ENCODE measurements at places on chromosomes 5 and 9.

GRCh38 chr5:153439130-153439529 is 51.3 kb upstream of the GRIA1 start:
- DNase-seq, result no peak

- DNase-seq, result no peak
These were observed 84.3 kb upstream of the CACNA1B start for GRCh38 chr9:137793196-137793841.

GRCh38 chr9:5425006-5425628 is 12.6 kb downstream of the PLGRKT start:
- peak; percentile 42 for DNase-seq

GRCh38 chr9:114616684-114617520 is 5.8 kb downstream of the TMEM268 start:
- no peak for DNase-seq

DNA sequence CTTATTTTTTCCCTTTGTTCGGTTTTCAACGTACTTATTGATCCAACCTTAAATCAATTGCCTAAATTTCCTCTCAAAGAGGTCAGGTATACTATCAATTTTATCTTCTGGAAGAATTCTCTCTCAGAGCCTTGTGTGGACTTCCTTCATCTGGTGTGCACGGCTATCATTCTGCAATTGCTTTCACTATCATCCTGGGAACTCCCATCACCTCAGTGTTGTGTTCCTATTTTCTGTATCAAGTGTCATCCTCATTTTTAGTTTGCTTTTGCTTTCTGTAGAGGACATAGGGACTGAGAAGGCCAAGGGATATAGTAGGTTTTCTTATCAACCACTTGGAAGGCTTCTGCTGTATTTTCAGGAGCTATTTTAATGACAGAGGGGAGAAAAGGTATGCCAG is 11.3 kb downstream of the STOM start:
- DNase-seq, result no peak

- DNase-seq, result no peak
These were observed 1.6 kb downstream of the PKD2L2 start for GRCh38 chr5:137890845-137891244.

GRCh38 chr5:18961234-18961633 is 1026.8 kb downstream of the CDH18 start:
- DNase-seq, result no peak

- no peak for DNase-seq
These were observed 34.4 kb upstream of the ATP6V1G1 start for GRCh38 chr9:114553202-114553601.

DNA sequence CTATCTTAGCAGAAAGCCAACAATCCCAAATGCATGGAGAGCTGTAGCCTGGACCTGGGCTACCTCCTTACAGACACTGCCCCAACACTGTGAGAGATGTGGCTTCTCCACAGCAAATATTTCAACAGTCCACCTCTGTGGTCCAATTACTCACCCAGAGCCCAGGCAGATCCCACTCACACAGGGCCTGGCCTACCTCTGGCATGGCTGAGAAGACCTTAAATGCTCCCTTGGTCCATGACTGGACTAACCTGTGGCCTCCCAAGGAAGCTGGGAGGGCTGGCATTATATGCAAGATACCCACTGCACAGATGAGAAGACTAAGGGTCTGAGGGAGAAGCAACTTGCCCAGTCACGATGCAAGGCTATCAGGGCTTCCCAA is 22.8 kb upstream of the SLC25A51 start:
- DNase-seq, result no peak

- DNase-seq, result peak; percentile 31
These were observed 31.2 kb downstream of the NR3C1 start for GRCh38 chr5:143372187-143372829.

DNA sequence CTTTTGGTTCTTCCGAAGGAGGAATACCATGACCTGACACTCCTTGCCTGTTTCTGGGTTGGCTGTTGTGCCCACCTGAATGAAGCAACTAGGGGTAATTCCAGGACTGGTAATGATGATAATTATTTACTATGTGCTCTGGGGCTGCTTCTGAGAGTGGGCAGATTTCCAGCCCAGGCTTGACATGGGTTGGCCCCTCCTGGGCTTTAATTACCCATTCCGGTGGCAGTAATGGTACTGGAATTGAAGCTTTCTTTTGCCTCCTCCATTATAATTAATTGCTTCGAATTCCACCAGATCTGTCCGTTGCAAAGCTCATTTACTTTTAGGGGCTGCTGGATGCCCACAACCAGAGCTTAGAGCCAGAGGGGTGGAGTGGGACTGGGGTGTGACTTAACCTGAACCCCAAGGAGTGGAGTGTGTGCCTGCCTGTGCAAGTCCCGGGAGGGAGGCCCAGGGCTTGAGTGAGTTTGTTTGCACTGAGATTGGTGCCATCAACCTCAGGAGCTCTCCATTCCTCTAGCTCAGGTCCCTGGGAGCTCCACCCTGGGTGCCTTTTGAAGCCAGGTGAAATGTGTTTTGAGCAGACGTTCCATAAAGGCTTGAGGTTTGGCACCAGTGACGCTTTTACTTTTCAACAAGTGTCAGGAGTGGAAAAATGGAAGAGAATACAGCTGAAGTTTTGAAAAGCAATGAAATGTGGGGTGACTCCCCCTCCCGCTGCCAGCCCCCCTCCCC is 214.6 kb downstream of the PDZD2 start:
- DNase-seq, result no peak

DNA sequence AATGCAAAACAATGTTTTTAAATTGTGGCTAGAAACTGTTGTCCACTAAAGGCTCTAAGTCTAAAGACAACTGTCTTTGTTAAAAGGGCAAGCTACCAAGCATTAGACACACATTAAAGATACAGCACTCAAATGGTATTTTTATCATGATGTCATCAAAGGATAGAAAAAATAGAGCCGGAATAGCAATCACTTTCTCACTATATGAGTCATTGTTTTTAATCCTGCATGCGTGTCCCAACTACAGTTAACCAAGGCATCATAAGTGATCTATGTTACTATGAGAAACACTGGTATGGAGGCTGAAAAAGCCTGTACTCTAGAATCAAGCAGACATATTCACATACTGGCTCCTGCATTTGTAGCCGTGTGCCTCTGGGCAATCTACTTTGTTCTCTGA is 1.9 kb upstream of the PJA2 start:
- DNase-seq, result peak; percentile 94

DNA sequence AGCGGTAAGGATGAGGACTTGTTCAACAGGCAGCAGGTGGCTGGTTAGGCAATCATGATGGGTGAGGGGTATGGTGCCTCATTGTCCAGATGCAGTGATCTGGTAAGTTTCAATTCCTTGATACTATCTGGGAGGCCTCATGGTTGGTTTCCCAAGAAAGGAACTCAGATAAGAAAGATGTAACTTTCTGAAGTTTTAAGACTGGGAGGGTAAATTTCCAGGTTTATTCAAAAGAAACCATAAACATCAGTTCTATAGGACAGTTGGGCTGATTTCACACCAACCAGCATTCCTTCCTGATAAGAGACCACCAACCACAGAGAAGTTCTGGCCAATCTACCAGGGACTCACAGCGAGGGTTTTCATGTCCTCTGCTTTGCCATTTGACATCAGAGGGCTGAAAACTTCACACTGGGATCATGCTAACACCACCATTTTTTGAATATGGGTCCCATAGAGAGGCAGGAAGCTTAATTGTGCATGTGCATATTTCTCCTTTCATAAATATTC is 773 bp upstream of the AGGF1 start:
- no peak for DNase-seq

DNA sequence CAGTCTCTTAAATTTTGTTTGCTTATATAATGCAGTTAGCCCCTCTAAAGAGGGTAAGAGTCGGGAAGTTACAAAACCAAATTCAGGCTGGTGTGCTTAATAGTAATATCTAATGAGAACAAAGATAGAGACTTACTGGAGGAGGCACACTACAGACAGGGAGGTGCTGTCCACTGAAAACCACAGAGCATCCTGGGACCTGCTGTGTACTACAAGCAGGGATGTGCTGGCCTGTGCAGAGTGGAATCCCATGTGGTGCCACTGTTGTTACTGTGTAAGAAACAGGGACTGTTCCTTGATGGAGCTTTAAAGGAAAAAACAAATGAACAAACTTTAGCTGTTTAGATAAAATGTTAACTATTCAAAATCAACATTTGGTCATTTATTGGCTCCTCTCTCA is 42.4 kb downstream of the RNF38 start:
- DNase-seq, result no peak

DNA sequence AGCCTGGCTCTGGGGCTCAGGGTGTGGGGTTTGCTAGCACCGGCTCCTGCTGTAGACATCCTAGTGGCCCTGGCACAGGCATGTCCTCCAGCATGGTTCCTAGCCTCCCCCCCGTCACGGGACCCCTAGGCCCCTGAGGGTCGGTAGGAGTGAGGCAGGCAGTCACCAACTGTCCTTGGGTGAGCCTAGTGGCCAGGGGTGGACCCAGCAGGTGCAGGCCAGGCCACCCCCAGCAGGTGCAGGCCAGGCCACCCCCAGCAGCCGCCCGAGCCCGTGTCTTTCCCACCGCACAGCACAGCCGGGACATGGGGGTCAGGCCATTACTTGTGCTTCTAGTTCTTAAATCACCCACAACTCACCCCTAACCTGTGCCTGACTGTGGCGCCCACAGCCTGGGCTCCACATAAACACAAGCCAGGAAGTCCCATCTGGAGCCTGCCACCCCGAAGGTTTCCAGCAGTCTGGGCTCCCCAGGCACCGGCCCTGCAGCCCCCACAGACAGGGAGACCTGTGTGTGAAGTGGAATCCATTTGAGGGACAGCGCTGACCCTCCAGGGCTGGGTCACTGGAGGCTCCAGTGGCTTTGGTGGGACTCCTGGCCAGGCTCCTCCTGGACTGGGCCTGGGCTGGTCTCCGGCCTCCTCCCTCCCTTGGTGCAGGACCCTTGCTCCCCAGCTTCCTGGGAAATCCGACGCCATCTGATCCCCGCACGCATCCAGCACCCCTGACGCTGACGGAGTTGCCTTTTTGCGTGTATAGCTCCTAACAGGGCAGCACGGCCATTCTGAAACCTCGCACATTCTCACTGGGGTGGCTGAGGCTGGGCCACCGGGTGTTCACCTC is 114.1 kb upstream of the LPCAT1 start:
- DNase-seq, result no peak

- DNase-seq, result peak; percentile 69
These were observed 65.7 kb downstream of the IRX2 start for GRCh38 chr5:2685651-2686272.

DNA sequence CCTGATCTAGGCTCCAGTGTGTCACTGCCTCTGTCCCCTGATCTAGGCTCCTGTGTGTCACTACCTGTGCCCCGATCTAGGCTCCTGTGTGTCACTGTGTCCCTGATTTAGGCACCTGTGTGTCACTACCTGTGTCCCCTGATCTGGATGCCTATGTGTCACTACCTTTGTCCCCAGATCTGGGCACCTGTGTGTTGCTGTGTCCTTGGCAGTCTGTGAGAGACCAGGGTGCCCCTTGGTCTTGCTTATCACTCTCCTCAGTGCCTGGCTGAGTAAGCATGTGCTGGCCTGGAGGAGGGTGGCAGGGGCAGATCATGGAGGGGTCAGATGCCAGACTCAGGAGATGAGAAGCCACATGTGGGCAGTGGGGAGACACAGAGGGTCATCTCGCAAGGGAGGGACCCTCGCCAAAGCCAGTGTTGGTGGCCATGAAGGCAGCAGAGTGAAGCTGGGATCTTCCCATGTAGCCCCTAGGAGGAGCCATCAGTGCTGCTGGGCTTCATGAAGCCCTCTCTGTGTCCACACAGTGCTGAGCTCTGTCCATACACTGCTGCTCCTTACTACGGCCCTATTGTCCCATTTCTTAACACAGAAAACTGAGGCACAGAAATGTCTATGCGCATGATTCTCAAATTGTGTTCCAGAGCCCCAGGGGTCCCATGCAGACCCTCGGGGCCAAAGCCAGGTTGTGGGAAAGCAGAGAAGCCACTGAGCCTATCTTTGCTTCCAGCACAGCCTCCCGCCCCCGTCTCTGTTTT is 15.5 kb downstream of the OLFML2A start:
- no peak for DNase-seq

GRCh38 chr5:8340739-8341344 is 471.9 kb downstream of the MTRR start:
- DNase-seq, result peak; percentile 44

DNA sequence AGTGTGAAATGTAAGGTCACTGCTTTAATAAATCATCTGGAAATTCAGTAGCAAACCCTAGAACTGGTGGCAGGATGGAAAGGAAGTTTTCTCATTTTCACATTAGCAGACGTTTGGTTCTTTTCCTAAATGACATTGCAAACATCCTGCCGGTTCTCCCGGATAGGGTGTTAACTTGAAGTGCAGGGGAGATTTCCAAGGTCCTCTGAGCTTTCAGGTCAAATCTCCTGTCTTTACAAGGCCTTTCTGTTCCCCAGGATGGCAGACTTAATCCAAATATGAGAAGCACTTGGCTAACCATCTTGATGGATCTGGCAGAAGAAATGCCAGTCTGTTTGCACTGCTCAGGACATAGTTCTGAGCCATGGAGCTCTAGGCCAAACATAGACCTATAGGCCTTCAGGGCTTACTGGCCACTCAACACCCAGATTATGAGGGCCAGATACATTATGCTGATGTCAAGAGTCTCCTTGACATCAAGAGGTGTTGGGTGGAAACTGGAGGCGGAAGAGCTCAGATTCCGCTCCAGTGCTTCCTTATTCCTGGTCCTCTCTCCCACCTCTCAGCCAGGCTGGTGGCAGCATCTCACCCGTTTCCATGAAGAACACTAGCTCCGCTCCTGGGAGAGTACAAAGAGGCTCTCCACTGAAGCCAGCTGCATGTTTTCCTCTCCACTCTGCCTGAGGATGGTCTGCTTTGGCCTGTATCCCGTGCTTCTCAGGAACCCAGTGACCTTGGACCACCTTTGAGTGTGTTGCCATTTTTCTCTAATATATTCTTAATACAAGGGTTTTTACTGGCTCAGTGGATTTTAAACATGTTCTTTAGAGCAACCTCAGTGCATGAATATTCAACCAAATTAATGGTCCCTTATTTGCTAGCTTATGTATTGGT is 61.0 kb downstream of the RALGPS1 start:
- no peak for DNase-seq

DNA sequence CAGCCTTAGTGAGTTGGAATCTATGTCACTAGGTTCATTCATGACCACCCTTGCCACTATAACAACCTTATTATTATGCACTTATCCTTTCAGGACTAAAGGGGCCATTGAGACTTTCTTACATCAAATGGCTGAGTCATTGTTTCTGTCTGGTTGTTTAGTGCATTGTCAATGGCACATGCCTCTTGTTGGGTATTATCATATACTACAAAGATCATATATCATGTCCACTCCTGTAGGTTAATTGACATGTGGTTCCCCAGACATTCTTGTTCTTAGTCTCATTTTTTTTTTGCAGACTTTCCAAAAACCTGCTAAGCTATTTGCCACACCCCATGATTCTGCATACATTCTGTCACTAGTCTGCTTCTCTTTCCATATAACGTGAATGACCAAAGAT is 66.7 kb upstream of the PRDM9 start:
- no peak for DNase-seq

GRCh38 chr9:124126648-124127646 is 115.4 kb downstream of the LHX2 start:
- peak; percentile 74 for DNase-seq

DNA sequence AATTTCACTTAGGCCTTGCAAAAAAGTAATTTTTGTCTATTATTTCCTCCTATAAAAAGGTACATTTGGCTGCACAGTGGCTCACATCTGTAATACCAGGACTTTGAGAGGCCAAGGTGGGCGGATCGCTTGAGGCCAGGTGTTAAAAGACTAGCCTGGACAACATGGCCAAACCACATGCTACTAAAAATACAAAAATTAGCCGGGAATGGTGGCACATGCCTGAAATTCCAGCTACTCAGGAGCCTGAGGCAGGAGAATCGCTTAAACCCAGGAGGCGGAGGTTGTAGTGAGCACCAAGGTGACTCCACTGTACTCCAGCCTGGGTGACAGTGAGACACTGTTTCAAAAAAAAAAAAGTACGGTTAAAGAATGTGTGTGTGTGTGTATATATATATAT is 15.7 kb downstream of the NUP155 start:
- DNase-seq, result no peak
